Vagina (tissue), 2 donors: ENCODE measurements at places on chromosomes 4 and X.

DNA sequence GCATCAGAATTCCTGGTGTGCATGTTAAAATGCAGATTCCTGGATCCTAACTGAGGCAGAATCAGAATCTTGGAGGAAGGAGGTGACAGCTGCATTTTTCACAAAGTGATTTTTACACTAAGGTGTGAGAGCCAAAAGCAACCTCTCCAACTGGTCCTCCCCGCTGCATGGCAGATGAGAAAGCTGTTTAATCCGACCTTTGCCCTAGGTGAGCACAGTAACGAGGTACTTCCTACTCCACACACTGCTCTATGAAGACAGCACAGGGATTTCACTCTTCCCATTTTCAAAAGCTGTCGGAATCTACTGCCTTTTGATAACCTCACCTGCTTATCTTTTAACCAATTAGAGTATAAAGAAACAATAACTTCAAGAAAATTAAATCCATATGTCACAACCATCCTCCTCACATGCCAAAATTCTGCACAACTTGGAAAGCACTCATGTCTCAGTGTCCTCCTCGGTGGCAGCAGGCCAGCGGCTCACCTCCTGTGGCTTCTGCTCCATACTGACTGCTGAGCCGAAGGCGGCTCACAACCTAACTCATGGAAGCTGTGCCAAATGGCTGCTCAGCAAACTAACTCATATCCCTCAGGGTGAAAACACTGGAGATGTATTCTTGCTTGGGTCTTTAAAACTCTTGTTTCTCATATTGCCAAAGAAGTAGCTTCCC, 3.6 kb downstream of the CASP6 start:
- no peak for DNase-seq

DNA sequence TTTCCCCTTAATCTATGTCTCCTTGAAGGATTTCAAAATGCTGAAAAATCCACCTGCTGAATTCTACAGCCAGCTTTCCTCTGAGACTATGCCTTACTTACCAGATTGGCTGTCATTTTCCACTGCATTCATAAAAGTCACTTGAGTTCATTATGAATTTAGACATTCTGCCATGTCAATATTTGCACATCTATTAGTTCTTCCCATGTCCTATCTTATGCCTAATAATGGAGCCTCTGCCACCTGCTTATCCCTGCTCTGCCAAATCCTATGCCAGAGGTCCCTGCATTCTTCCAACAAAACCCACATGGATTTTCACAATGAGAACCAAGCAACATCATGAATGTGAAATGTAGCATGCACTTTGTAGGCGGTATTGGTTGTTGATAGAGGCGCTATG, 42.6 kb downstream of the GASK1B start:
- no peak for DNase-seq

- no peak for DNase-seq
These were observed at the start of gene NUDT11 for GRCh38 chrX:51496501-51497291. NUDT11 (minus strand) TSS chrX:51496592; CDS start chrX:51496444, 148 bp downstream.

DNA sequence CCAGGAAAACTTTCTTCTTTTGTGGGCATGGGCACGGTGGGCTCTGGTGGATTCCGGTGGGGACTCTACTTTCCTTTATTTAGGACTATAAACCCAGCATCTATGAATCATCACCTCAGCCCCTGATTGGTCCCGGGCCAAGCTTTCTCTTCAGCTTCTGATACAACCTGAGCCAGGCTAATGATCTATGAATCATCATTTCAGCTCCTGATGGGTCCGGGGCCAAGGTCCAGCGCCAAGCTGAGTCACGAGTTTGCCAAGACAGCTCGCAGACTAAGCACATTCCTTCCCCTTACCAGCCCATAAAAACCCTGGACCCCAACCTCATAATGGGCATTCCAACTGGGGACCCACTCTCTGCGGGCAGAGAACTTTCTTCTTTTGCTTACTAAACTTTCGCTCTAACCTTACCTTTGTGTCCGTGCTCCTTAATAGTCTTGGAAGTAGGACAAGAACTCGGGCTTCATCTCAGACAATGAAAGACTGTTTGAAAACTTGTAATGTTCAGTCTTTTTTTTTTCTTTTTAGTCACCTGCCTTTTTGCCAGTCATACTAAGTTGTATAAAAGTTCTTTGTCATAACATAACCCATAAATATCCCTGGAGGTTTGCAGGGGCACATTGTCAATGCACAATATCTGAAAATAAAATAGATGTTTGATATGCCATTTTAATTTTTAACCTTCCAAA, 904.9 kb upstream of the EPHA5 start:
- DNase-seq: no peak

DNA sequence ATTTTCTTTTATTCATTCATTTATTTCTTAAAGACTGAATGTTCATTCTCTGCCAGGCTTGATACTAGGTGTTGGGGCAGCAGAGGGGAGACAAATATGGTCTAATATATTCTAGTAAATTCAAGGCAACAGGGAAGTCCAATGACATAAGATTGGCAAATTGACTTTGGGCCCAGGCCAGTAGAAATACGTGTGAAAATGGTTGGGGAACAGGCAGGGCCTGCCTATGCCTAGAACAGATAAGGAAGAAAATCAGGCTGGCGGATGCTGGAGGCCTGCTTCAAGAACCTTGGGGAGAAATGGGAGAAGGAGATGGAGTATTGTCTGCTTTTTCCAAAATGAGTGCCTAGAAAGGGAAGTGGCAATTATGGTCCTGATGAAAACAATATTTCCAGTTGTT, 108.6 kb downstream of the RTL5 start:
- peak; percentile 37 for DNase-seq

DNA sequence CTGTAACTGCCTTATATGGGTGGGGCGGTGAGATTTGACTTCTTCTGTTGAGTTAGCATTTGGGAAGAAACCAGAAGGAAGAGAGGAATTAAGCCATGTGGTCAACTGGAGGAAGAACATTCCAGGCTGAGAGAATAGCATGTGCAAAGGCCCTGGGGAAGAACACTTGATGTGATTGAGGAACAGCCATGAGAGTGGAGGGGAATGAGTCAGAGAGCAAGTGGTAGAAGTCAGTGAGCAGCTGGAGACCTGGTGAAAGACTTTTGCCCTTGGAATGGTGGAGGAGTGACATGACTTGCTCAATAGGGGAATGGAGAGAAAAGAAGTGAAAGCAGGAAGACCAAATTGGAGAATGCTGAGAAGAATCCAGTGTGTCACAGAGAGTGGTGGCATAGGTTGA, 327.8 kb upstream of the HAND2 start:
- no peak for DNase-seq

- DNase-seq: no peak
These were observed 13.9 kb downstream of the CPZ start for GRCh38 chr4:8606476-8606875.

DNA sequence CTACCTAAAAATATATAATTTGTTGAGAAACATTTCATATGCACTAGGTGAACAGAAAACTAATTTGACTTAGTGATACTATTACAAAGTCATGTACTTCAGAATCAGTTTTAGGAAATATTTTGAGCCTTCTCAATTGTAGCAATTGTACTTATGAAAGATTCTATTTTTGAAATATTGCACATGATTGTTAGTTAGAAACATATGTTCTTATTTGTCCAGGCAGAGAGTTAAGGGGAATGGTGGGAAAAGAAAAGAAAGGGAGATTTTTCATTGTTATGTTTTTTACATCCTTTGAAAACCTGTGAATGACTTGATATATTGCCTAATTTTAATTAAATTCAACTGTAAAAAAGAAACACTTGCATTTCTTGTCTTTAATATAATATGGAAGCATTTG, 66.0 kb downstream of the GLRB start:
- no peak for DNase-seq

DNA sequence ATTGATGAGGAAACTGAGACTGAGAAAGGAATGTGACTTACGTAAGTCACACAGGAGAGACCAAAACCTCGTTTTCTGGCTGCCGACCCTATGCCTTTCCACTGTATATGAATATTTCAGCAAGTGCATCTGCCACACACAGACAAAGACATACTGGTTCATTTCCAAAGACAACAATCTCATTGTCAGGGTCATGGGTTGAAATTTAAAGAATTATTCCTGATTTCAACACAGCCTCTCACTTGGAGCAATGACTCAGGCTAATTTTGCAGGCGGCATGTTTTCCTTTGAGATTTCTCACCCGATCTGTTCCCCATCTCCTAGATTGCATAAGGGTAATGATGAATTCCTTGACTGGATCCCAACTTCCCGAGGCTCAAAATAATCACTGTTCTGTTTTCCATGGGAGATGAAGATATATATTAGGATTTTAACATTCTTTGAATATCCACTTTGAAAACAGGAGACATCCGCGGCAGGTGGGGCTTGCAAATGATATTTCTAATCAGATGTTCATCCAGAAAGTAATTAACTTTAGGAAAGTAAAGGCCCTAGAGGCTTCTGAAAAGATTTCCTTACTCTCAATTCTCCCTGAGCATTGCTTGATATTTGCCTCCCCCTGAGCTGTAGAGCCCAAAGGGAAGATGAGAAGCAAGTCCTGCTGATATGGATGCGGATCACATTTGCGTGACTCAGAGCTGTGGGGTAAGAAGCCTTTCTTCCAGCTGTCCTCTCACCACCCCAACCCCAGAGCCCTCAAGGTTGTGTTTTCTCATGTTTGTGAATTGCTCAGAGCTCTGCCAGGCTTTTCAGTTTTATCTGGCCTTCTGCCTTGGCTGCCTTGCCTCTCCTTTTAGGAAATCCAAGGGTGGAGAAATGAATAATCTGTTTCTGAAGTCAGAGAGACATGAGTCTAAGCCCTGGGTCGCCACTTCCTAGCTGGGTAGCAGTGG, 361.1 kb upstream of the BOD1L1 start:
- no peak for DNase-seq

- DNase-seq: no peak
These were observed 827.7 kb downstream of the FSTL5 start for GRCh38 chr4:161336016-161336530.

- DNase-seq: no peak
These were observed 43.2 kb downstream of the SCFD2 start for GRCh38 chr4:53322696-53323095.

DNA sequence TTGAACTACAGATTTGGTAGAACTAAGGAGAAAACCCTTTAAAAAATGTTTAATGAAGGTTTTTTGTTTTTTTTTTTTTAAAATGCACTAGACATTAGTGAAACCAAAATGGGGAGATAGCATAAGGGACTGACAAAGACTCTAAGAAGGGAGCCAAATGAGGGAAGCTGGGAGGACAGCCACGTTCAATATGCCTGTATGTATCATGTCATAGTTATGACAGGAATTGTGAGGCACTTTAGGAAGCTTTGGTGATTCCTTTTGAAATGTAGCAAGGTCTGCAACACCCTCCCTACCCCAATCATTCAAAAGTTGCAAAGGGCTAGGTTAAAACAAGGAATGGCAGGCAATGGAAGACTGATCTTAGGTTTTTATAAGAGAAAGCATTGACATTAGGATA, 526.0 kb downstream of the TLL1 start:
- DNase-seq: no peak

DNA sequence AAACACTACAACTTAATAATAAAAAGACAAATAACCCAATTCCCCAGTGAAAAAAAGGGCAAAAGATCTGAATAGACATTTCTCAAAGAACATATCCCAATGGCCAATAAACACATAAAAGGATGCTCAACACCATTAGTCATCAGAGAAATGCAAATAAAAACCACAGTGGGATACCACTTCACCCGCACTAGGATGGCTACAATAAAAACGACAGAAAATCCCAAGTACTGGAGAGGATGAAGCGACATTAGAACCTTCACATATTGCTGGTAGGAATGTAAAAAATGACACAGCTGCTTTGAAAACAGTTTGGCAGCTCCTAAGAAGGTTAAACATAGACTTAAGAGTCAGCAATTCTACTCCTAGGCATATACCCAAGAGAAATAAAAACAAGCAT, 140.6 kb upstream of the ARX start:
- DNase-seq: no peak

GRCh38 chr4:111633663-111634266, 511.5 kb upstream of the FAM241A start:
- no peak for DNase-seq

DNA sequence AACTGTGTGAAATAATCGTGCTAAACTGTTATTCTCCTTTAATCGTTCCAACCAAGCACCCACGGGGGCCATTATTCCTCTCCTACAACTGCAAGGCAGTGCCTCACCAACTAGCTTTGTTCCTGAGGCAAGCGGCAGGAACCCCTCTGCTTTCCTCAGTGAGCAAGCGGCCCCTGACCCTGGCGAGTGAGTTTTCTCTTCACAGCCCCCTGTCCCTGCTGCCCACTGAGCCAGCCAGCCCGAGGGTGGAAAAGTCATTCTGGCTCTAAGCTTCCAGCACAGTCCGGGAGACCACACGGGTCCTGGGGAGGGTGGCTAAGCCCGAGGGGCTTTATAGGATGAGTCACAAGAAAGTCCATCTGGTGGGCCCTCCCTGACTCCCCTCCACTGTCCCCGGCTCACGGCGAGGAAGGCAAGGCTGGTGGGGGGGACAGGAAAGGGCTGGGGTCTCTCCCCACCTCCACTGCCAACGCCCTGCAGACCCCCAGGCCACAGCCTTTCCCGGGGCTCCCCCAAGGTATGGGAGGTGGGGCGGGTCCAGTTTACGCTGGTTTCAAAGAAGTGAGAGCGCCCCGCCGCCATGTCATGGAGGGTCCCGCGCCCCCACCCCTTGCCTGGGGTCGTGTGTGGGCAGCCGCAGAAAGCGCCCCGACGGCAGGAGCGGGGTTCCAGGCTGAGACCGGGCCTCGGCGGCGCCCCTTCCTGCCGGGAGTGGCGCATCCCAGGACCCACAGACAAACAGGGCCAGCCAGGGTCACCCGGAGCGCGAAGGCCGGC, 45.0 kb downstream of the CPLX1 start:
- peak; percentile 95 for DNase-seq

DNA sequence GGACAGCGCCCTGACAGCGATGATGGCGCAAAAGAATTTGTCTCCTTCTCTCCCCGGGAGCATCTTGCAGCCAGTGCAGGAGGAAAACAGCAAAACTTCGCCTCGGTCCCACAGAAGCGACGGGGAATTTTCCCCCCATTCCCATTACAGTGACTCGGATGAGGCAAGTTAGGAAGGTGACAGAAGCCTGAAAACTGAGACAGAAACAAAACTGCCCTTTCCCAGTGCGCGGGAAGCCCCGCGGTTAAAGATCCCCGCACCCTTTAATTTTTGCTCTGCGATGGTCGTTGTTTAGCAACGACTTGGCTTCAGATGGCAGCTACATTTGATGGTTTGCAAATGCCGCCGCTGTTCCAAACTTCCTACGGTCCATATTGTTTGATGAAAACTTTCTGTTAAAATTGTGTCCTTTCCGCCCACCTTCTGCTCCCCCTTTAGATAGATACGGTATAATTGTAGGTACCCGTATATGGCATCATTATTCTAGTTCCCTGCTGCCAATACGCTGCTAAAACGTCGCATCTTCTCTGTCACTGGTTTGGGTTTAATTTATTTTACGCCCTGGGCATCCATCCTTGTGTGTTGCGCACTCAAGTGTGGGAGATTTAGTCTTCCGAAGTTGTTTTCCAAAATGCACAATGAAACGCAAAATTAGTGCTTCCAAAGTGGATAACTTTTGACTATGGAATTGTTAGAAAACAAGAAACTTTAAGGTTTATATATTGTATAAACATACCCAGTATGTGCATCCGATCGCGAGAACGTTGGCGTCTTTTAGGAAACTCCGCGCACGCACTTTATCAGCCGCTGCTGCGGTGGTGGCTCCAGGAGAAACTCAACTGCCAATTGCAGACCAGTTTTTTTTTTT, 1.5 kb downstream of the ATOH1 start:
- no peak for DNase-seq

- no peak for DNase-seq
These were observed at the start of gene PAGE4 for GRCh38 chrX:49829016-49829415. PAGE4 (plus strand) TSS chrX:49829303; CDS start chrX:49830429, 1,126 bp downstream.

- DNase-seq: no peak
These were observed 7.6 kb downstream of the MED14 start for GRCh38 chrX:40727581-40728252.
